Activated CD4-positive, alpha-beta T cell treated with anti-CD3 and anti-CD28 coated beads, Interleukin-2, amount 10 ng/mL, durations not matched to agents 7 days and 5 days (primary cell): ENCODE measurements at places on chromosomes 2 and 18. TPM values are rescaled to one million over a fixed set of nuclear protein-coding genes. Genes with fewer than 3 reads are reported as not detected.
A peak's percentile ranks its signal among the peaks of the same experiment; 100 is the strongest.

GRCh38 chr18:28125051-28125450 is 51.9 kb downstream of the CDH2 start:
- no peak for DNase-seq

GRCh38 chr18:25425024-25425423 is 73.1 kb upstream of the ZNF521 start:
- no peak for DNase-seq

GRCh38 chr2:188848887-188849435 is 125.2 kb upstream of the COL3A1 start:
- DNase-seq: no peak

DNA sequence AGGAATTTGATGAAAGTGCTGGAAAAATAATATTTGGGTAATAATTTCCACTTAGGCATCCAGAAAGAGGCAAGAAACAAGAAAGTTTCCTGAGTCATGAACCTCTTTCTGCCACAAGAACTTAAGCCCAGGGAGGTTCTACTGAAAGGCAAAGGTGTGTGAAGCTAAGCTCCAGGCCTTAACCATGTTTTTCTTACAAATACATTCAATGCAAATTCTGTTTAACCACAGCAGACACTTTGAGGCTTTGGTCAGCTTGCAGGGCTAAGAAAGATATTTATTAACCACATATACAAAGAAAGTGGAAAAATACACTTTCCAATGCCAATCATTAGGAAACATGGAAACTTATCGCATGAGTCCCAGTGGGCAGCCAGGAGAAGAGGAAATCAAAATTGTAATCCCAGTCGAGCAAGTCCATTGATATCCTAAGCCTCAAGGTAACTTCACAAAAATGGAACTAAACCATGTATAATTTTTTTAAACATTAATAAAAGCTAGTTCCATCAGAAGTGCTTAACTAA is 68.3 kb downstream of the PIEZO2 start:
- DNase-seq: no peak

DNA sequence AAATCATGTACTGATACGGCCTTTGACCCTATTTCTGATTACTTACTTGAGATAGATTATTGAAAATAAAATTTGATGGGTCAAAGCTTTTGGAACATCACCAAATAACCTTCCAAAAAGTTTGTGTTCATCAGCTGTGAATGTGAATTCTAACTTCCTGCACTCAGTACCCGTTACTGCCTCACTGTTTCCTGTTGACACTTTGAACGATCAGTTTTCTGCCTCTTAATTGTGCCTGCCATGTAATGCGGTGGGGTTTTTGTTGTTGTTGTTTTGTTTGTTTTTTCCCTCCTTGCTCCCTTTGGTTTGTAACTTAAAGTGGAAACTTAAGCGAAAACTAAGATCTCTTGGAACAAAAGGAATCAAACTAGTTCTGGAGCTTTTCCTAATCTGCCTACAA is 18.9 kb downstream of the ATG16L1 start:
- DNase-seq: peak; percentile 45

- DNase-seq: no peak
Observed at GRCh38 chr2:182784058-182784706, 68.1 kb downstream of the DNAJC10 start.

DNA sequence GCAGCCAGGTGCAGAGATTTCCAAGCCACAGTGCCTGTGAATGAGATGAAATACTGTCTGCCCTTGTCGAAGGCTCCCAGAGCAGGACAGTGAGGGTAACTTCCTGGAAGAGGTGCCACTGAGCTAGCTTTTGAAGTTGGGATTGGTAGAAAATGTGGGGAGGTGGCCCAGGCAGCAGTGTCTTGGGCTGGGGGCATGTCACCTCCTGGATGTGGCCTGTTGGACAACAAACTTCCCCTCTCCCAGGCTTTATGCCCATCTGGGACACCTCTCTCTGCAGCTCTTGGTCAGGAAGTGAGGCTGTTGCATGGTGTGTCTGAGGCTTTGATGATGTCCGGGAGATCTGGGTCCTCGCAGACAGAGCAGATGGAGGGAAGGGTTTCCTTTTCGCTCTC is 151.4 kb downstream of the DYSF start:
- DNase-seq: no peak

DNA sequence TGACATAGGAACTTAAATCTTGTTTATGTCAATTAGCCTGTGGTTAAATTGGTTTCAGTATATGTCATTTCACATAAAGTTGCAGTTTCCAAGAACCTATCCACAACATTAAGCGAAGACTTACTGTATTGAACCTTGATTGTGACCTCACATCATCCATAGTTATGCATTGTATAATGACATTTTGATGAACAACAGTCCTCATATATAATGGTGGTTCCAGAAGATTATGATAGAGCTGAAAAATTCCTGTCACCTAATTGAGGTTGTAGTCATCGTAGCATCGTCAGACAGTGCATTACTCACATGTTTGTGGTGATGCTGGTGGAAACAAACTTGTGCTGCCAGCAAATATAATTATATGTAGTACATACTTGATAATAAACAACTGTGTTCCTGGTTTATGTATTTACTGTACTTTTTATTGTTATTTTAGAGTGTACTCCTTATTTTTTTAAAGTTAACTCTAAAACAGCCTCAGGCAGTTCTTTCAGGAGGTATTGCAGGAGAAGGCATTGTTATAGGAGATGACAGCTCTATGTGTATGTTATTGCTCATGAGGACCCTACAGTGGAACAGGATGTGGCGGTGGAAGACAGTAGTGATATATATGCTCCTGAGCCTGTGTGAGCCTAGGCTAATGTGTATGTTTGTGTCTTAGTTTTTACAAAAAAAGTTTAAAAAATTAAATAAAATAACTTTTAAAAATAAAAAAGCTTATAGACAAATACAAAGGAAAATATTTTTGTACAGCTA is 56.6 kb downstream of the UBE2E3 start:
- no peak for DNase-seq

DNA sequence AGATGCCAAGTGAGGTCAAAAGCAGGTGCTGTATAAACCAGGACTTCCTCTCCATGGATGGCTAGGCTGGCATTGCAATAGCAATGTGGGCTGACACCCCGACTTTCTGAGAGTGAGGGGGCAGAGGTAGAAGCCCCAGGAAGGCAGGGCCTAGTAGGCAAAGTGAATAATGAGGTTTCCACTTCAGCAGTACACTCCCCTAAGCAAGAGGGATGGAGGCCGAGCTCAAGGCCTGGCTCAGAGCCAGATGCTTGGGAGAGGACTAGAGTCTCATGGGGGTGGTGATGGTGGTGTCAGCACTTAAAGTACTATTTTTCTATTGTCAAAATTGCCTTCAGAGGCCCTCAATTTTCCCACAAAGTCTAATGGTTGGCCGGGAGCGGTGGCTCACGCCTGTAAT is 41.6 kb upstream of the HK2 start:
- DNase-seq: no peak

DNA sequence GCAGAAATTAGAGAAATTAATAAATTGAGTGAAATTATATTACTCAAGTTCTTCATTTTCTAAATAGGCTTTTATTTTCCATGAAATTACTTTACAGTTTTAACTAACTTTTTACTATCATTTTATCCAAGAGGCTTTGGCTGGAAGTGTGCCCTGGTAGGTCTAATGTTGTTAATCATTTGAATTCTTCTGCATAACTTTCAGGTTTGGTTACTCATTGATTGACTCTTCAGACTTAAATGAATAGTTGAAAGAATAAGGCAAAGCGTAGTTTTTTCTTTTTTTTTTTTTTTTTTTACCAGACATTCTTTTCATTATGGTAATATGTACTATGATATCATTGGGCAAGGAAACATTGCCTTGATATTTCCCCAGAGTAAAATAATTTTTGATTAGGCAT is 228.4 kb upstream of the MMADHC start:
- no peak for DNase-seq

DNA sequence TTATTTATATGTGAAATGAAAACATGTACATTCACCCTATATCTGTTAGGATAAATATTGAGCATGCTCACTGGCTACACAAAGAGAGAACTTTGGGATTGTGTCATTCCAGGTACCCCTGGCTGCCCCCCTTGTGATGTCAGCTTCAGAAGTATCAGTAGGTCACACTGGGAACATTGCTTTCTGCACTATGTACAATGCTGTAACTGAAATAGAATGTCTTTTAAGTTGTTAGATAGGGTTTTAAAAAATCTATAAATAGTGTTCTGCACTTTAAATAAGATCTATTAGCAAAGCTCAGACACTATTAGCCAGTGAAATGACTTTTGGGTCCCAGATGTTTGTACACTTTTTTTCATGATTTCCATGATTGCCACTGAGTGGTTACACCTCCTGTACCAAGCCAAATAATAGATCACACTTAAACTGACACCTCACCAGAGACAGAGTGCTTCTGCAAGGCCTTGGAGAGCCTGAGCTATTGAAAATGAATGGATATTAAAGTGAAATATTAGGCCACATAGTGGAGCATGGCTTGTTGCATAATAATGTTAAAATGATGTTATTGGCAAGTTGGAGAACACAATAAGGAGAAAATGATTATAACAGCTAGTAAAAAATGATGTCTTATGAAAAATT is 297.0 kb upstream of the NXPH2 start:
- DNase-seq: no peak

DNA sequence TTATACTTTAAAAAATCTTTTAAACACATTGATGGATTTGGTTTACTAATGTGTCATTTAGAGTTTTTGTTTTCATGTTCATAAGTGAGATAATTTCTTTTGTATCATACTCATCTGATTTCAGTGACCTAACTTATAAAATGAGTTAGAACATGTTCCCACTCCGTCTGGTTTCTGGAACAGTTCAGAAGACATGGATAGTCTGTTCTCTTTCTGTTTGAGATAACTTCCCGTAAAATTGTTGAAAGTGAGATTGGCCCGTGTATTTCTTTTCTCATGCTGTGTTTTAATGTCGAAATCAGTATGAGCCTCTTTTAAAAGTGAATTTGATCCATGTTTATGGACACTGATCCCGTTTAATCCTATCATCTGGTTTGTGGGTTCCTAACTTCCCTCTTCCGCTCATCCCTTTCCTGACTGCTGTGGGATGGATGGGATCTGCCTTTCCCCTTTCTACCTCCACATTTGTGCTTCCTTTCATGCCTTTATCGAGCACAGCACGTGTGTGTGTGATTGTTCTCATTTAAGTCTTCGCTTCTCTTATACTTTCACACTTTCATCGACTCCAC is 78.9 kb downstream of the COPS8 start:
- no peak for DNase-seq

- no peak for DNase-seq
Observed at GRCh38 chr2:43454791-43455190, 141.0 kb downstream of the THADA start.

SCN1A gene
- not detected for total RNA-seq

KLHL14 gene
- not detected for total RNA-seq

FAM136A gene
- 37.4 TPM for total RNA-seq

FHL2 gene
- 3.6 TPM for total RNA-seq

PEX13 gene
- 14.3 TPM for total RNA-seq

COL5A2 gene
- 0.72 TPM for total RNA-seq

SERPINB13 gene
- total RNA-seq: not detected

LDLRAD4 gene
- total RNA-seq: 23.8 TPM
